ENCODE measurements at places on chromosomes 3 and 15. TPM values are rescaled to one million over a fixed set of nuclear protein-coding genes. Genes with fewer than 3 reads are reported as not detected.

Gene SAMD7
- total RNA-seq, result not detected

Gene PRICKLE2
- total RNA-seq, result 5.9 TPM

Gene NRG4
- total RNA-seq, result not detected

Gene SEMA6D
- total RNA-seq, result 16.5 TPM

Gene TMCO5A
- total RNA-seq, result not detected

Gene TMOD2
- 7.3 TPM for total RNA-seq

Measured in Right ventricle myocardium superior (tissue), 1 donor.